Renal cortical epithelial cell (primary cell): ENCODE measurements at places on chromosomes 3 and 15. TPM values are rescaled to one million over a fixed set of nuclear protein-coding genes. Genes with fewer than 3 reads are reported as not detected.

- no peak for DNase-seq
These were observed 6.8 kb upstream of the CHST14 start for GRCh38 chr15:40463886-40464545.

- DNase-seq: peak; percentile 15
These were observed 692 bp downstream of the UBE2E2 start for GRCh38 chr3:23203708-23204330.

- DNase-seq: no peak
These were observed 168.4 kb downstream of the STAG1 start for GRCh38 chr3:136583823-136584222.

DNA sequence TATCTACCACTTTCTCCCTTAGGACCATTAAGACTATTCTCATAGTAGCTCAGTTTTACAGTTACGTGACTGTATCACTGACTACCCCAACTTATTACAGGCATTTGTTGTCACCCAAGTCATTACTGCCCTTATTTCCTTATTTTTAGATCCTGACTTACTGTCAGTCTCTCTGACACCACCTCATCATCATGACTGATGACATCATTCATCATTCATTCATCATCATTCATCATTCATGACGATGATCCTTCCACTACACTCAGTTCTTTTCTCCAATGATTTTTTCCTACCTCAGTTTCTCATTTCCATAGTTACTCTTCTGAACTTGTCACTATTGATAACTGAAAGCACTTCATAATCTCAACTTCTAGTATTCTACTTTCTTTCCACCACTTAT lies 83.8 kb downstream of the ADAM10 start:
- DNase-seq: no peak

DNA sequence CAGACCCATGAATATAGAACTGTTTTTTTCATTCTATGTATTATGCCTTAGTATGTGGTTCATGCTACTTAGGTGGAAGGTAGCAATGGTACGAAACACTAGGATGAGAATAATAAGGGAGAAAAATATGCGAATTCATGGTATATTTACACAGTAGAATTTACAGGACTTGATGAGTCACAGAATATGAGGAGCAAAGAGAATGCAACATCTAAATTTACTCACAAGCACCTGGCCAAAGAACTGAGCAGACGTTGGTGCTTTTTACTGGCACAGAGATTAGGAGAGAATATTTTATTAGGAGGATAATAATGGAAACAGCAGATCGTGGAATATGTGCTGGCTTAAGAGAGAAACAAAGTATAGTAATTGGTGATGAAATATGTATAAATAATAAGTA lies 785.4 kb upstream of the ROBO1 start:
- no peak for DNase-seq

GRCh38 chr3:98594628-98595324 lies 1.4 kb upstream of the CPOX start:
- no peak for DNase-seq

- DNase-seq: no peak
These were observed 33.3 kb upstream of the FGD5 start for GRCh38 chr3:14785207-14786155.

GRCh38 chr3:15797642-15798303 lies at the start of gene ANKRD28:
Gene ANKRD28, minus strand, starts transcription at chr3:15797979. Its CDS starts 1,458 bp downstream, at chr3:15796521.
- DNase-seq: peak; percentile 97

DNA sequence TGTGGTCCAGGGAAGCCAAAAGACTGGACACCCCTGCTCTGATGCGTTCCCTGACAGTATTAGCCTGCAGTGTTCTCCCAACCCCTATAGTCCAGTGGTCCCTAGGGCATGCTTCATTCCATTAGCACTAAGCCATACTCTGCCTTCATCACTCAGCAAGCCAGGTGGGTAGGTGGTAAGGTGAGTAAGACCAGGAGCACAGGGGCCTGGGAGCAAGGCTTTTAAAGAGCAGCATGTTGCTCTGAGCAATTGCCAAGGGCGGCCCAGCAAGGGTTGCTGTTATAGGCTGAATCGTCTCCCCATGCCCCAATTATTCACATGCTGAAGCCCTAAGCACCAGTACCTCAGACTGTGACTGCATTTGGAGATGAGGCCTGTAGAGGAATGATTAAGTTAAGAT lies 11.0 kb downstream of the CXCR6 start:
- no peak for DNase-seq

- DNase-seq: peak; percentile 64
These were observed 116.3 kb downstream of the PDZRN3 start for GRCh38 chr3:73508330-73508954.

GRCh38 chr3:17810759-17811158 lies 68.3 kb upstream of the TBC1D5 start:
- DNase-seq: peak; percentile 70

DNA sequence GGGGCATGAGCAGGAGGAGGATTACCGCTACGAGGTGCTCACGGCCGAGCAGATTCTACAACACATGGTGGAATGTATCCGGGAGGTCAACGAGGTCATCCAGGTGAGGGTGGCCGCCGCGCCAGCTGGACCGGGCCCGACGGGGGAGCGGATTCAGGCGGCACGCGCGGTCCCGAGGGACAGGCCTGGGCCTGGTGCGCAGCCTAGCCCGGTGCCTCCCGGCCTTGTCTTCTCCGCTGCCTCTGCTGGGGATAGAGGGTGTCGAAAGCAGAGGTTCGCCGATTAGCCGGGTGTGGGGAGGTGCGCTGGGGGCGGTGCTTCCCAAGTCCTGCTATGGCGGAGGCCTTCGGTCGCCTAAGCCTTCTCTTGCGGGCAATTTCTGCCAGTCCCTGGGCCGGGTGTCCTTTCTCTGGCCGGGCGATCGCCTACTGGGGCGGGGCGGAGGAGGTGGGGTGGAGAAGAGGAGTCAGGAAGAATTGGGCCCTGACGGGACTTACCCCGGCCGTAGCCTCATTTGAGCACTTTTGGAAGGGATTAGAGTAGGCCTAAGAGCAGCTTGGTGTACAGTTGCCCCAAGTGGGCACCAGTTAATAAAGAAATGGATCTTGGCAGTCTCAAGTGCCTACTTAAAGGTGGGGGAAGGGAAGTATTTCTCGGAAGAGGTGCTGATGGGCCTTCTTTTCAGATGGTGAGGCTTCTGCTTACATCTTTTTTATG lies 940 bp downstream of the ARIH1 start:
- DNase-seq: peak; percentile 70

DNA sequence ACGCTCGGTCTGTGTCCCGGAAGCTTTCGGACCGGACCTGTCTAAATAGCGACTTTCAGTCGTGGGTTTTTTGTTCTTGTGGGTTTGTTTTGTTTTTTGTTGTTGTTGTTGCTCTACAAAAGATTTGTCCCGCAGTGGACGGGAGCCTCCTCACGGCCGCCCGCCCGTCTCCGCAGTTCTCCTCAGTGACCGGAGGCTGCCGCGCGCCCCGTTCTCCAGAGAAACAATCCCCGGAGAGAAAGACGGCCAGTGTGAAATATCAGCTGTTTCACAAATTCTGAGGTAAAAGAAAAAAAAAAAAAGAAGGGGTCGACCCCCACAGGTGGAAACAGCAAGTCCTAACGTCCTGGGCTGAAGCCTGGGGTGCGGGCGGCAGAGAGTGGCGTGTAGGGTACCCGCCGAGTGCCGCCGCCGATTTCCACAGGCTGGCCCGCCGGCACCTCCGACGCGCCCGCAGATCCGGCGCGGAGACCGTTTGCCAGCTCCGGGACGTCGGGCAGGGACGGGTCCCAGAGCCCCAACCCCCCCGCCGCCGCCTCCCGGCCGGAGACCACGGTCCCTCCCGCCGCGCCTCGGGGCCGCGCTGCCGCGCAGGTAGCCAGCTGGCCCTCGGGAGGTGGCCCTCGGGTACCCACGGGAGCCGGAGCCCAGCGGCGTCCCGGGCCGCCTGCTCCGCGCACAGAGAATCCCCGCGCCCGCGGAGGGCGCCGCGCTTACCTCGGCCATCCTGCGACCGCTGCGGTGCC lies 478 bp downstream of the BNC1 start:
- DNase-seq: no peak

- no peak for DNase-seq
These were observed 8.5 kb downstream of the POC1A start for GRCh38 chr3:52145736-52146110.

DNA sequence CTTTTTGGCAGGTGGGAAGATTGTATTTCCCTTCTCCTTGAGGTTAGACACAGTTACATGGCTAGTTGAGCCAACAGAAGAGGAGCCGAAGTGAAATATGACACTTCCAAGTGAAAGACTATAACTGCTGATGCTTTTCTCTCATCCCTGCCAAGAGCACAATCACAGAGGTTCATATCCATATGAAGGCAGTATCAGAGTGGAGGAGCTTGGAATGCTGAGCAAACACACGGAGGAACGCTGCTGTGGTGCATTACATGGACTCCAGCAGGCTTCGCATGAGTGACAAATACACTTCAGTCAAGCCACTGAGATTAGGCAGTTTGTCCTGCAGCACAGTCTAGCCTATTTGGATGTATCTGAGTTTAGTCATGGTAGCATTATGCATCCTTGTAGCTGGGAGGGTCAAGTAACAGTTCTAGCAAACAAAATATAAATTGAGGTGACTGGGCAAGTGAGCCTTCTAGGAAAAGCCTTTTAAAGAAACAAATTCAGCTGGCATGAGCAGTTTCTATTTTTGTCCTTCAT lies 5.4 kb downstream of the IQCF6 start:
- DNase-seq: no peak

GRCh38 chr3:160478338-160478737 lies 28.8 kb upstream of the TRIM59 start:
- no peak for DNase-seq

FAM81A gene
- total RNA-seq: 0.52 and 1.4 TPM in 2 replicates
